ENCODE measurements at places on chromosomes 11 and 22.

DNA sequence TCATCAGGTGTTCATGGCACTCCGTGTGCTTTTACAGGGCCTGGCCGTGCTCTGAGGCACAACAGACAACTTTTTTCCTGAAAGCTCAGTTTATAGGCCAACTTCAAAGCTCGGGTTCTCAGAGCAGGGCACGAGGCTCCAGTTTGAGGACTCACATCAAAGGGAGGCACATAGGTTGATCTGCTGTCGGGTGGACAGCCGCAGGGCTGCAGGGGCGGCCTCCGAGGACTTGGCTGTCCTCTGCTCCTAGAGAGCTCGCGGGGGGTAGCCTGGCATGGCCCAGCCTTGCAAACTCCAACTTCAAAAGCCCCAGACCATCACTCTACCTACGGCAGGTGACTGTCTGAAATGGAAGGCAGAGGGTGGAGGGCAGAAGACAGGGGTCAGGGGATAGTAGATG lies 31.6 kb downstream of the C11orf58 start:
- DNase-seq: no peak

DNA sequence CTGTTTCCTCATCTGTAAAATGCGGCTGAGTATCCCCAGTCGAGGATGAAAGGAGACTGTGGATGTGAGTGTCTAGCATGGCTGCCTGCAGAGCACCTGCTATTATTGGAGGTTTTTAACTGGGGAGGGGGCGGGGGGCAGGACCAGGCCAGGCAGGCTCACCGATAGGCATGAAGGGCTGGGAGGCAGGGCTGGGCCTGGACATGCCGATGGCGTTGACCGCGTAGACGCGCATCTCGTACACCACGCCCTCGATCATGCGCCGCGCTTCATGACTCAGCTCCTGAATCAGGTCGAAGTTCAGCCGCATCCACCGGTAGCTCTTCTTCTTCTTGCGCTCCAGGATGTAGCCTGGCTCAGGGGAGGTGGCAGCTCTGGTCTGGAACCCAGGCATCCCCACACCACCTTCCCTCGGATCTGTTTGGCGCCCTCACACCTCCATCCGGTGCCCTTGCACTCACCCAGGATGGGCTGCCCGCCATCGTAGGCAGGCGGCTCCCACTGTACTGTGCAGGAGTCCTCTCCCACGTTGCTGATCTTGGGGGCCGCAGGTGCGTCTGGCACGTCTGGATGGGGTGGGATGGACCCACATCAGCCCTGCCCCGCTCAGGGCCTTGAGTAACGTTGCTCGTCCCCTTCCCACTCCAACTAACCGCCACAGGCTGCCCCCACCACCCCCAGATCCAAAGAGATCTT lies 15.1 kb downstream of the MYBPC3 start:
- DNase-seq: no peak

DNA sequence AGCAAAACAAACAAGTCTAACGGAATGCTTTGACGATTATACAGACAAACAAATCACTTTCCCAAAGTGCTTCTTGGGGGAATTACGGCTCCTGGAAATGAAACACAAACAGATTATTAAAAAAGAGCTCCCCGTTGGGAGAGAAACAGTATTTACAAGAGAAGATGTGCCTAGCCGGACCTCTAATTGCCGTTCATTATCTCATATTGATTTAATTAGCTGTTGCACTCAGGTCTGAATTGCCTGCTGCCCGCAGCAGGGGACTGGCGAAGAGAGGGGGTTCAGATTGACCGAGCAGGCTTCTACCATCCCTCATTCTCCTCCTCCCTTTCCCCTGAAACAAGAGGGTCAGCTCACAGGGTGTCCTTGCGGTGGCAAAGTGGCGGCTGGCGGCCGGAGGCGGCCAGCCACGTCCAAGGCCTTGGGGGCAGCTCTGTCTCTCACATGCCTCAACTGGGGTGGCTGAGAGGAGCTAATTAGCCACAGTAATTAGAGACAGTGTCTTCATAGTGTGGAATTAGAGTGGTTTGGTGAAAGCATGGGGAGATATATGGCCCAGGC lies 295.1 kb downstream of the MIAT start:
- no peak for DNase-seq

DNA sequence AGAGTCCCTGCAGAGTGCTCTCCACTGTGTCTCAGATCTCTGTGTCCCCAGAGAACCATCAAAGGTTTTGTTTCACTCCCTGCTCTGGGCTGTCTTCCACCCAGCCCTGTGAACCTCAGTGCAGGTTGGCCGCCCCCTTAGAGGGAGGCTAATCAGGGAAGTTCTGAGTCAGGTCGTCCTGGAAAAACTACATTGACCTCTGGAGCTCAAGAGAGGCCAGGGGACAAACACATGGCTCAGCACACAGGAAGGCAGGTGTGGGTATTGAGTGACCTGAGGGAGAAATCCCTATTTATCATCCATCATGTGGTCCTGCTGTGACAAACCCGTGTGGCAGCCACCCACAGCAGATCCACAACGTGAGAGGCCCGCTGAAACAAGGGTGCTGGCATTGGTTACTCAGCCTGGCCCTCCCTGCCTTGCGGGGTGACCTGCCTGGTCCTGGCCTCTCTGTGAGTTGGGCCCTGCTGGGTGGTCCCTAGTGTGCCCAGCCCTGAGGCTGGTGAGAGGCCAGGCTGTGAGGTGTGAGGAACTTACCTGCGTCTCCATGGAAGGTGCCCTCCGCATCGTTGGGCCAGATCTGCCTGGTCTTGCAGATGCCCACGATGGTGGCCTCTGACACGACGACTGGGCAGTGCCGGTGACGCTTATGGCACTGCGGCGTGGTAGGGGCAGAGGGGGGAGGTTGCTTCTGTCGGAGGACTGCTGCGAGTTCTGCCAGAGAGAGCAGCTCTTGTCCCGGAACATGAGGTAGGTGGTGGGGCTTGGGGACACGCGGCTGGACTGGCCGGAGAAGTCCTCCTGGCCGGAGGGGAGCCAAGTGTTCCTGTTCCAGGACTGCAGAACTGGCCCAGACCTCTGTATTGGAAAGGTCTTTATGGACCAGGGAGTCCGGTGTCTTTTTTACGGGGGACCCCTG lies 669 bp upstream of the BCR start:
- DNase-seq: no peak

DNA sequence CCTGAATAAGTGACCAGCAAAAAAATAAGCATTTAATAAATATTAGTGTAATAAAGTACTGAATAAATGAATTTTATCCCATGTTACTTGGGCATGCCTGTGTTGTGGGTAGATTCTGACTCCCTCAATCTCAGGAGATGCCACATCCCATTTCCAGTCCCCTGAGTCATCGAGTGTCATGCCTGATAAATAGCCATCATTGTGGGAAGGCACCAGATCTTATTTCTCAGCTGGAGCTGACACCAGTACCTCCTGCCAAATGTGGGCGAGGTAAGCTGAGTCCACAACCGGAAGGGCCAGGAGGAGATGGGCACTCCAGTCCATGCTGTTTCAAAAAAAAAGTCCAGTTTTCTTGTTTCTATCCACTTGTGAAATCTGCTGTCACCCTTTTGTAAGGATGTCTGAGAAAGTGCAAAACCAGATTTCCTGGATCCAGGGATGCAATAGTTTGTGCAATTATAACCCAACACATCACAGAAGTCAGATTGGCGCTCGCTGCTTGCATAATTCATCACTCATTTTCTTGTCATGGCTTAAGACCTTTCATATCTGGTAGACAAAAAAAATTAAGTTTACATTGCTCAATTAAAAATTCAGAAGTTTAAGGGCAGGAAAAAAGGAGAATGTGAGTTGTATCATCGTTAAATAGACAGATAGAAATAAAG lies 311.6 kb downstream of the MIAT start:
- DNase-seq: no peak

DNA sequence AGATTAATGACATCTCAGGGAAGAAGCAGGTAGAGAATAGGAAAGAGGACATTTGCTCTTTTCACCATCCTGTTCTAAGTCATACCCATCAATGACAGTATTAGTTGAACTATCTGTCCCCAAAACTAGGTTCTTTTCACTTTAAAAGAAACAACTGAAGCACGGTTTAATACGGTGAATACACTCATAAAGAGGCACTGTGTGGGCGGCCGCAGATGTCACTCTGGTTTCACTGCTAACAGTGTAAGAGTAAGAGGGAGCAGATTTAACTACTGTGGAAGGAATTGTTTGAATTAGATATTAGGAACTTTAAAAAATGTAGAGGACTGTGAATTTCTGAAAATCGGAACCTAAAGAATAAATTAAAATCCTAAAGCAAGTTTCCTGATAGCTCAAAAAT lies 49.5 kb downstream of the VSIG10L2 start:
- DNase-seq: no peak

- no peak for DNase-seq
Measured at GRCh38 chr11:2394818-2395105, 5.8 kb upstream of the TSSC4 start.
